ENCODE measurements at places on chromosomes 12 and 14.

DNA sequence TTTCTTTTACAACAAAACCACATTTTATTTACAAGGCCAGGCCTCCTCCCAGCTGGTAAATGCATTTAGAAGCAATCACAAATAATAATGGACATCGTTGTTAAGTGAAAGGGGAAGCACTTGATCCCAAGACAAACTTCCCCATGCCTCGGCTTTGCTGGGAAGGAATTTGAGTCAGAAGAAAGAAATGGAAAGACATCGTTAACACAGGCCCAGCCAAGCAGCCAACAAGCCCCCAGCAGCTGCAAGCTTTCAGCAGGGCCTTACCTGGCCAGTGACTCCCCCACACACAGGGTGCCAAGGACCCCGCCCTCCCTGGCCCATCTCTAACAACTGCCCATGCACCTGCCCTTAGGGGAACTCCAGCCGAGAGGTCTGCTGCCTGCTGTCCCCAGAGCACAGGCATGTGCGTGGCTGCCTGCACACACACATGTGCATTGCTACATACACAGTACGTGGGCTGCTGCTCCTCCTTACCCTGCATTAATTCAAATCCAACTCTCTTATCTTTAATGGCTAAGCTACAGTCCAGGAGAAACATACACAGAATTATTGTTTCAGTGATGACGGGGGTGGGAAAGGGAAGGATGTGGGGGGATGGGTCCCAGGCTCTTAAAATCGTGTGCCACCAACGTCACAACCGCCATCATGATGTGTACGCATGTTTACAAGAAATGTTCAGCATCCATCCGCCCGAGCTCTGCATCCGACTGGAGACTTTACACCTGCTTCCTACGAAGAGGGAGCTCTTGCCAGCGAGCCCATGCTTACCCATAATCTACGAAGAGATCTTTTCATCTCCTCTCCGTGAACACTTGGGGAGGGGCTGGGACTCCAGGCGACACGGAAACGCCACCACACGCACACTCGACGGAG, 9.8 kb downstream of the BCL11B start:
- no peak for DNase-seq

- no peak for DNase-seq
Measured at GRCh38 chr12:29692237-29692636, 91.5 kb downstream of the TMTC1 start.

- DNase-seq = no peak
Measured at GRCh38 chr12:8011331-8011730, 21.2 kb upstream of the FOXJ2 start.

DNA sequence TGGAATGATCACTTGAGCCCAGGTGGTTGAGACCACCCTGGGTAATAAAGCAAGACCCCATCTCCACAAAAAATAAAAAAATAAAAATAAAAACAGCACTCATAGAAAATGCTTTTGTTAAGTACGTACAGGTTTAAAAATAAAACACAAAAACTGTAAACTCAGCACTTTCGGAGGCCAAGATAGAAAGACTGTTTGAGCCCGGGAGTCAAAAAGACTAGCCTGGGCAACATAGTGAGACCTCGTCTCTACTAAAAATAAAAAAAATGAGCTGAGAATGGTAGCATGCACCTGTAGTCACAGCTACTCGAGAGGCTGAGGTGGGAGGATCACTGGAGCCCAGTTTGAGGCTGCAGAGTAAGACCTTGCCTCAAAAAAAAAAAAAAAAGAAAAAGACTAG, 7.5 kb downstream of the ATP6V1D start:
- no peak for DNase-seq

GRCh38 chr14:50601394-50601793, 41.4 kb downstream of the ATL1 start:
- DNase-seq = no peak

DNA sequence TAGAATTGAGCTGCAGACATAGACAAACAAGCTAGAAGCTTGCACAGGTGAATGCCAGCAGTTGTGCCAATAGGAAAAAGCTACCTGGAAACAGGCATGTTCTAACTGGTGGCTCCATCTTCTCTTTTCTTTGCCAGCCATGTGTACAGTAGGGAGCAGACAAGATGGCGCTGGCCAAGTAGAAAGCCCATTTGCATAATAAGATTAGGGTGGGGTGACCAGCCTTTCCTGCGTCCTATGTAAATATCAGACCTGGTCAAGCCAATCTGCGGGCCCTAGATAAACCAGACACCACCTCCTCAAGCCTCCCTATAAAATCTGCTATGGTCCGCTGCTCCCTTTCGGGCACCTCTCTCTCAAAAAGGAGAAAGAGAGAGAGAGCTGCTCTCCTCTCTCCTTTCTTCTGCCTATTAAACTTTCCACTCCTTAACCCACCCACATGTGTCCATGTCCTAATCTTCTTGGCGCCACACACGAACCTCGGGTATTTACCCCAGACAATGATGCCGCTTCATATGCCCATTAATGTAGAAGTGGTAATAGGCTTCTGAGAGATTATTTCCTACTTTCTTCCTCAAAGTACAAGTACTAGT, 201.0 kb downstream of the SLC25A21 start:
- no peak for DNase-seq

DNA sequence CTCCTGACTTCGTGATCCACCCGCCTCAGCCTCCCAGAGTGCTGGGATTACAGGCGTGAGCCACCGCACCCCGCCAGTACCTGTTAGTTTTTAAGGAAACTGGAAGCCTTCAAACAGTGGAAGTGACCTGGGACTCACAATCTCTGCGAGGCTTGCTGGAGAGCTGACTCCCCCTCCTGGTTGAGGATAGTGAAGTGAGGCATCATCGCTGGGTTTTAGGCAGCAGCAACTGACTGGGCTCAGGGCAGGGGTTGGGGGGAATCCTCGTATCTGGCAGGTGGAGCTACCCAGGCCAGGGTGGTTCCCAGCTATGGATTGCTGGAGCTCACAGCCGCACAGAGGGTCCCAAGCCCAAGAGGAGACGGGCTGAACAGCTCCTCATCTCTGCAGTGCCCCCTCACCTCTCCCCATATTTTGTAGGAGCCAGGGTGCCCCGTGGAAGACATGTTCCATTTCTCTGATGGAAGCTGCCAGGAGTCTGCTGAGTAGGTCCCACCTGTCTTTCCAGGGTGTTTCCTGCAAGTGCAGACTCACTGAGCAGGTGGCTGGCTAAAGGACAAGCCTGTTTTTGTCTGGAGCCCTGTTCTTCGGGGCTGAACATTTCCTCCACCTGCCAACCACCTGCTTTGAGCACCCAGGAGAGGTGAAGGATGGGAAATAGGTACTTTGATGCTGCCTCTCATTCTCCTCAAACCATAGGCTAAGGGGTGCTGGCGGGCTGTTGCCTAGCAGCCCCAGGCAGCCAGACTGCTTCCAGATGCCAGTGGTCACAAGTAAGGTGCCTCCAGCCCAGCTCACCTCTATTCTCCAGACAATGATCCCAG, 3.1 kb downstream of the AVIL start:
- no peak for DNase-seq

- DNase-seq = no peak
Measured at GRCh38 chr12:62379026-62379722, 87.5 kb upstream of the MON2 start.

GRCh38 chr12:107094183-107094448, 767 bp upstream of the CRY1 start:
- no peak for DNase-seq

DNA sequence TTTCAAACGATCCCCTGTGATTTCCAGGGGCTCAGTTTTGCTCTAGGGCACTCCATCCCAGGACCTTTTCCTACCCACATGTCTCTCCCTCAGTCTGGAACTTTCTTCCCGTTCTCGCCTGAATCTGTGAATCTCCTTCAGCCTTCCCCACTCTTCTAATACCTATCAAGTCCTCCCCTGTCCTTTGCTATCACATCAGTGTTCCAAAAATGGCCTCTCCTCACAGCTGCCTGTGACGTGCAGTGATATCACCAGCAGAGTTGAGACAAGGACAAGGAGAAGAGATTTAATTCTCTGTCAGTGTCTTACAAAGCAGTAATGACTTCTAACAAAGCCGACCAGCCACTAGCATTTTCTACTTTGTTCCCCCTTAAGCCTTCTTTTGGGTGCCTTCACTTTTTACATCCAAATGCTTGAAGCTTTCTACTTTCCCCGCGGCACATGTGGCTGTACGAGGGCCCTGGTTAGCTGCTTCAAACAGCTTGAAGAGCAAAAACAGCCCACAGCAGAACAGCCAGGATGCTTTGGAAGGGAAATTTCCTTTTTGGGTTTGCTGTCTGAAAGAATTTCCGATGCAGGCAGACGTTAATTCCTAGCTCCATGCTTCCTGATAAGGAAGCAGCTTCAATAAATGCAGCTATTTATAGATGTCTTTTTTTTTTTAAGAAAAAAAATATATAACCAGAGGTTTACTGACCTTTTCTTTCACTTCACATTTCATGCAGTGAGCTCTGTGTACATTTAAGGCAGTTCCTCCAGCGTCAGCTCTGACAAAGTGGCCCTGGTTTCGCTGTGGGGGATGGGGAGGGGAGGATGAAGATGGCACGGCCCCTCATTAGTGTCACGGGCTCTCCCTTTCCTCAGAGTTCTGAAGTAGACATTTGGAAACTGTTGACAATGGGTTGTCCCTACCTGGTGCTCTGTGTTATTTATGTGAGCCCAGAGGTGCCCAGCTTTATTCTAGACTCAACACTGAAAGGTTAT, 109.3 kb downstream of the ETV6 start:
- DNase-seq = no peak

DNA sequence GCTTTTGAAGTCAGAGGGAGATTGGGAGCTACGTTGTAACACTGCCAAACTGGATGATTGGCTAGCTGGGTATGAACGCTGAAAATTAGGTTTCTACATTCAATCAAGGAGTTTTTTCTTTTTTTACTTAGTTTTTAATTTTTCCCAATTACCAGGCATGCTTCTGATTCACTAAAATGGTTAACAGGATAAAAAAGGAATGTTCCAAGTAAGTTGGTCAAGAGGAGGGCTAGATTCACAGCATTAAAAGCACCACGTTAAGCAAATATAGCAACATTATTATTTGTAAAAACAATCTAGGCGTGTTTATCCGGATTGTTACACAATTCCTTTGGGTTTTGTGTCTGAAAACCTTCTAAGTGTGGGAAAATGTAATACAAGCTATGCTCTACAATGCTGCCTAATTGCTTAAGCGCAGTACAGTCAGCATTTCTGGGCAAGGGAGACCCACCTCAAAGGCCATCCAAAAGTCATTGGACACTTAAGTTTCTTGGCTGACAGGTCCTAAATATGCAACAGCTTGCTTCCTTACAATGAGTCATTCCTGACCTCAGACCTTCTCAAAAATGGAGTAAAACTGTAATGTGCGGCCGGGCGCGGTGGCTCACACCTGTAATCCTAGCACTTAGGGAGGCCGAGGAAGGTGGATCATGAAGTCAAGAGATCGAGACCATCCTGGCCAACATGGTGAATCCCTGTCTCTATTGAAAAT, 1.2 kb downstream of the RPLP0 start:
- DNase-seq = no peak

- DNase-seq = peak; percentile 53
Measured at GRCh38 chr12:4331842-4332241, 10.8 kb downstream of the TIGAR start.

DNA sequence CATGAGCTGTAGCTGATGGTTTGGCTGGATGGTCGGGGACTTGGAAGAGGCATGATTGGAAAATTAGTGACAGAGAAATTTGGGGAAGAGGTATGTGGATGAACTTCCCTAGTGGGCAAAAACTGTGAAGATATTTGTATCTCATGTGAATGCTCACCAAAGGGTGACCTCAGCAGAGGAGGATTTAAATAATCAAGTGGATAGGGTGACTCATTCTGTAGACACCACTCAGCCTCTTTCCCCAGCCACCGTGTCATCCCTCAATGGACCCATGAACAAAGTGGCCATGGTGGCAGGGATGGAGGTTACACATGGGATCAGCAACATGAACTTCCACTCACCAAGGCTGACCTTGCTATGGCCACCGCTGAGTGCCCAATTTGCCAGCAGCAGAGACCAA, 60.8 kb upstream of the KRAS start:
- no peak for DNase-seq

- no peak for DNase-seq
Measured at GRCh38 chr14:93734086-93734822, 54.0 kb downstream of the PRIMA1 start.

DNA sequence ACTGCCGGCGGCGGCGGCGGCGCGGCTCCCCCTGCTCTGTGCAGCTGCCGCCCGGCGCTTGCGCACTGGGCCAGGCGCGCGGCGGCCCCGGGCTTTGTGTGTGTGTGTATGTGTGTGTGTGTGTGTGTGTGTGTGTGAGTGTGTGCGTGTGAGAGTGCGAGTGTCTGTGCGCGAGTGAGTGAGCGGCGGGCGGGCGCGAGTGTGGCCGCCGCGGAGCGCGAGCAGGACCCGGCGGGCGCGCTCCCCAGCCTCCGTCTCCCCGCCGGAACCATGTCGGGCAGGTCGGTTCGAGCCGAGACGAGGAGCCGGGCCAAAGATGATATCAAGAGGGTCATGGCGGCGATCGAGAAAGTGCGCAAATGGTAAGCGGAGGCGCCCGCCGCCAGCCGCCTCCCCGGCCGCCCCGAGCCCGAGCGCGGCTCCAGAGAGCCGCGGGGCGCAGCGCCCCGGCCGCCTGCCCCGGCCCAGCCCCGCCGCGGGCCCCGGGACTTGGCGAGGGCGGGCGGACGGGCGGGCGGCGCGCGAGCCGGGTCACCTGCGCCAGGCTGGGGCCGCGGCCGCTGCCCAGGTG, at the start of gene BCL7A:
BCL7A (plus strand) TSS at position 63 of the 571 bp plus-strand sequence; CDS start at position 271, 208 bp downstream.
- DNase-seq = peak; percentile 20

DNA sequence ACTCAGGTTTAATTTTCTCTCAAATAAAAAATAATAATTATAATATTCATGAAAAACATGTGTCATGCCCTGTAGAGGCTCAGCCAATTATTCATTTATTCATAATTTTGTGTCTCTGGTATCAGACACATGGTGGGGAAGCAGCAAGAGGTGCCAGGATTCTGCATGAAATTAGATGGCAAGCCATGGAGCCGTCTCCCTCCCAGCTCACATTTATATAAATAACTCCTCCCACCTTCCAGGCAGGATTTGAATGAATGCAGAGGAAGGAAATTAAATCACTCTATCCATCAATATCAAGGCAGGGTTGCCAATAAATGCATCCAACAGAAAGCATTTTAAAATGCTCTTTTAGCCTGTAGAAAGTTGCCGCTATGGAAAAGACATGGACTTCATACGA, 98.1 kb downstream of the PTPRR start:
- no peak for DNase-seq

All from NCI-H1048 (cell line).